ENCODE measurements at places on chromosomes 3 and 15. TPM values are rescaled to one million over a fixed set of nuclear protein-coding genes. Genes with fewer than 3 reads are reported as not detected.

Gene ZDHHC19
- total RNA-seq: not detected

Gene FBXO45
- total RNA-seq: 4.7 TPM

Gene CCR8
- not detected for total RNA-seq

Gene DYNLT2B
- total RNA-seq: 10.4 TPM
